Aorta (tissue), 5 donors: ENCODE measurements at places on chromosomes 7 and 10.

DNA sequence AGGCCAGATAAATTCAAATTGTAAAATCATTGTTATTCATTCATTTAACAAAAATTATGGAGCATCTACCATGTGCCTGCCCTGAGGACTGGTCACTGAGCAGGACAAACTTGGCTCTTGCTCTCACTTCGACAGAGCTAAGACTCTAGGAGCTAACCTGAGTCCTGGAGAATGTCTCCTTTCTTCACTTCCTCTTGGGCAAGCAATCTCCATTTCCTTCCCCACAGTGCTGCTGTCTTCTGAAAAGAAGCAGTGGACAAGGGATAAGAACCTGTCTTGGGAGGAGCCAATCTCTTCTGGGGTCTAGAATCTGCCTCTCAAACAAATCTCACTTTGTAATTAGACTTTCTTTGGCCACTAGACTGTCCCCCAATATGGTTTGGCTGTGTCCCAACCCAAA, 76.2 kb upstream of the PLXNA4 start:
- no peak for DNase-seq

DNA sequence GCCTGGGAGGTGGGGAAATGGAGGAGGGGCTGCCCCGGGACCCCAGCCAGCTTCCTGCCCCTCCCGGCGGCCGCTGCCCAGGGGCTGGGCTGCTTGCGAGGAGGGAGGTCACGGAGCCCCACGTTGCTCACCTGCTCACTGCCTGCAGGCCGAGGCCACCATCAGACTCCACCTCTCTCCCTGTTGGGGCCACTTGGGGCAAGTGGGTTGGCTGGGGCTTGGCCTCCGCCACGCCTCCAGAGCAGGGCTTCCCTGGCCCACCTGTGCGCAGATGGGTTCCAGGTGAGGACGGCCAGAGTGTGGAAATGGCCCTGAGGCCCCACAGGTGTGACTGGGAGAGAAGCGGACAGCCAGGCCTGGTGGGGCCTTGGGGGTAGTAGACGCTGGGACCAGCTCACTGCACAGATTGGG, 82.8 kb upstream of the DIP2C start:
- no peak for DNase-seq

- no peak for DNase-seq
Observed at GRCh38 chr10:133359972-133360610, 2.3 kb upstream of the FUOM start.

- no peak for DNase-seq
Observed at GRCh38 chr7:23387583-23387982, 82.7 kb downstream of the IGF2BP3 start.

DNA sequence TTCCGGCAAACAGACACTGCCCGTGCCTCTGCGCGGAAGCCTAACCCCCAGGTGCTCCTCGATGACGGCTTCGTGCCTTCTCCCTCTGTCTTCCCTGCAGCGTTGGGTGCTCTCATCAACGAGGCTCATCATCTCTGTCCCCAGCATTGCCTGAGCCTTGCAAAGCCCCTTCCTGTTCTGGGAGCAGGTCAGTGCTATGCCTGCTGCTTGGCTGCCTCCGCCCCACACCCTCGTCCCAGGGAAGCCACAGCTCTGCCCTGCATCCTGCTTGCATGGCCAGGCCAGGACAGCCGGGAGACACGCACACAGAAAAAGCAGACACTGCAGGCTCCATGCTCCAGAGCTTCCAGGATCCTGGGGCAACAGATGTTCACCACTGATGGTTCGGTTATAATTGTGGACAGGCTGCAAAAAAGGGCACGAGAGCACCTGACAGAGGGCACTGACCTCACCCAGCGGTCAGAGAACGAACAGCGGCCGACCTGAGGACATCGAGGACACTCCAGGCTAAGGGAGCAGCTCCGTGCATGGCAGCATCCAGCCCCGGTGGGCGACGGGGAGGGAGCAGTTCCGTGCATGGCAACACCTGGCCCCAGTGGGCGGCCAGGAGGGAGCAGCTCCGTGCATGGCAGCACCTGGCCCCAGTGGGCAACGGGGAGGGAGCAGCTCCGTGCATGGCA, 265.5 kb downstream of the PTPRN2 start:
- no peak for DNase-seq

DNA sequence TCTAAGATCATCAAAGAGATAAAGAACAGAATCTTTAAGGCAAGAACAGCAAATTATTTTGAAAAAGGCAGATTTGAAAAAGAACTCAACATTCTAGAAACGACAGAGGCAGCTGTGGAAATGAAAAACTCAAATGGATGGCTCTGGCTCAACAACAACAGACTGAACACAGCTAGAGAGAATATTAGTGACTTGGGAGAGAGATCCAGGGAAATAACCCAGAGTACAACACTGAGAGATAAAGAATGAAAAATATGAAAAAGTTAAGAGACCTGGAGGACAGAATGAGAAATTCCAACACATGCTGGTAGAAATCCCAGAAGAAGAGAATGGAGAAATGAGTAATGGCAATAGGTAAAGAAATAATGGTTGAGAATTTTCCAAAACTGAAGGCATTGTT, 17.9 kb upstream of the ZNF777 start:
- no peak for DNase-seq

- no peak for DNase-seq
Observed at GRCh38 chr10:60883187-60883586, 60.8 kb downstream of the RHOBTB1 start.

GRCh38 chr7:128841171-128841690, 11.0 kb downstream of the FLNC start:
- DNase-seq = peak; percentile 74

DNA sequence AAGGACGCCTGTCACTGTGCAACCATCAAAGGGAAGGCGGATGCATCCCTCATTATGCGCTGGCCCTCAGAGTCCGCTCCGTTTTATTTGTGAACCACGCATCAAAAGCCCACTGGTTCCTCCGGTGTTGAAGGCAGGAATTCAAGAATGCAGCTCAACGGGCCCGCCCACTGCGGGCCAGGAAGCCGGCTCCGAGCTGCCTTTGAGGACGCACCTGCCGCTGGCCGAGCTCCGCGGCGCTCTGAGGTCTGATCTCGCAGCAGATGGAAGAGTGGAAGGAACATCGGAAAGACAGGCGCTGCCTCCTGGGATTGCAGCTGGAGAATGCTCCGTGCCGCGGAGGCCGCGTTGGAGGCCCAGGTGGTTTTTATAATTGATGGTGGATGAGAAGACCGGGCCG, 56.9 kb upstream of the ADGRA1 start:
- DNase-seq = no peak

- no peak for DNase-seq
Observed at GRCh38 chr10:33008499-33009243, 50.6 kb upstream of the ITGB1 start.

DNA sequence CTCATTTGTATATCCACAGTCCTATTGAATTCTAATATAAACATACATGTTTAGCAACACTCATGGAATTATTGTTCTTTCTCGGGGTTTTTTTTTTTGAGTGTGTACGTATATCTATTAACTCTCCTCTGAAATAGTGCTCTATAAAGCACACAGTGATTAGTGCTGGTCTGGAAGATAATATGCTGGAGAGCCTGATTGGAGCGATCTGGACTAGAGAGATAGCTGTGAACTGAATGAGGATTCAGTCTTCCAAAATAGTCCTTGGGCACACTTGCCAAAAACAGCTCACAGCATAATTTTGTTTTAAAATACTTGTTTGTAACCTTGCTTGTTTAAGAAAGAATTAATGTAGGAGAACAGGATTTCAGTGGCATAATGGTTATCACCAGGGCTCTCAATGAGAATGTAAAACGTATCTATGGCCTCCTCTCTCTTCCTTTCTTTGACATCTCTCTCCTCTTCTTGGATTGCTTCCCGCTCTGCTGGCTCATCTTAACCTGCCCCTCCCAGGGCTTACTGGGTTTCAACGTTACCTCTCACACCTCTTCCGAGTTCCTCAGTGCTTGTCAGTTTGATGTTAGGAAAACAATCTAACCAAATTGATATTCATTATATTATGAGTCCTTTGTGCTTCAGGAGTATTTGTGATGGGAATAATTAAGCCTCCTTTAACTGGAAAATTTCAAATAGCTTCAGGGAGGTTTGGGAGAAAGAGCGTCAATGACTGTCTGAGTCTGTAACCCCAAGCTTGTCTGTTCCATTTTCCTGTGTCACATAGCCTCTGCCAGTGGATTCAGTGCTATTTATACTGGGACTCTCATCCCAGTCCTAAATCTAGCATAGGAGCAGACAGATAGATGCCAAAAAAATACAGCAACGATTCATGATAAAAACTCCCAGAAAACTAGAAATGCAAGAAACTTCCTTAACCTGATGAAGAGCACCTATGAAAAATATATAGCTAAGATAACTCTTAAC, 16.2 kb upstream of the AGK start:
- no peak for DNase-seq

- no peak for DNase-seq
Observed at GRCh38 chr7:24283897-24284698, at the start of gene NPY. Gene NPY, plus strand, starts transcription at chr7:24284190. Its CDS starts 1,051 bp downstream, at chr7:24285241.

- no peak for DNase-seq
Observed at GRCh38 chr10:22258471-22258870, 40.7 kb upstream of the EBLN1 start.

DNA sequence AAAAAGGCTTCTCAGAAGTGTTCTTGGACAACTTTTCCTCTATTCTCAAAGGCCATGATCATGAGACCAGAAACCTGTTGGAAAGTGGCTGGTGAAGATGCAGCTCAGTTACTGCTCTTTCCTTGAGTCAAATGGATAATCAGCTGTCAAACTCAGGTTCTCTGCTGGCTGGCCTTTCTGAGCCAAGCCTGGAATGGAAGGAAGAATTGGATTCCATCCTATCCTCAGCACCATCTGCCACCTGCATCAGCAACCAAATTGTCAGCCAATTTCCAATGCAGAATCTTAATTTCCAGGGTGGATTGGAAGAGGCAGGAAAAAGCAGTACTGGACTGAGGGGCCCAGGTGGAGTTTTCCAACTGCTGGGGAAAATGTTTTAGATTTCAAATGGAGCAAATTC, 631.7 kb downstream of the KCNMA1 start:
- no peak for DNase-seq

GRCh38 chr7:80879849-80880248, 39.0 kb downstream of the SEMA3C start:
- no peak for DNase-seq

- no peak for DNase-seq
Observed at GRCh38 chr10:119120413-119120867, 16.5 kb downstream of the DENND10 start.

GRCh38 chr10:47420305-47421056, 36.4 kb upstream of the ZNF488 start:
- no peak for DNase-seq

- DNase-seq = no peak
Observed at GRCh38 chr7:128937271-128937646, 468 bp upstream of the IRF5 start.

GRCh38 chr10:64054392-64054791, 533.2 kb downstream of the REEP3 start:
- no peak for DNase-seq

- no peak for DNase-seq
Observed at GRCh38 chr7:134649226-134649775, 2.6 kb downstream of the BPGM start.

- DNase-seq = no peak
Observed at GRCh38 chr10:78830976-78831375, 237.8 kb upstream of the ZMIZ1 start.

- no peak for DNase-seq
Observed at GRCh38 chr10:86972613-86973380, 4.5 kb downstream of the ADIRF start.

GRCh38 chr10:118595598-118596425, at the start of gene PRLHR:
Gene PRLHR, minus strand, starts transcription at chr10:118595648. Its CDS starts 404 bp downstream, at chr10:118595244.
- DNase-seq = no peak

- DNase-seq = no peak
Observed at GRCh38 chr7:30998180-30998579, 34.4 kb downstream of the GHRHR start.

DNA sequence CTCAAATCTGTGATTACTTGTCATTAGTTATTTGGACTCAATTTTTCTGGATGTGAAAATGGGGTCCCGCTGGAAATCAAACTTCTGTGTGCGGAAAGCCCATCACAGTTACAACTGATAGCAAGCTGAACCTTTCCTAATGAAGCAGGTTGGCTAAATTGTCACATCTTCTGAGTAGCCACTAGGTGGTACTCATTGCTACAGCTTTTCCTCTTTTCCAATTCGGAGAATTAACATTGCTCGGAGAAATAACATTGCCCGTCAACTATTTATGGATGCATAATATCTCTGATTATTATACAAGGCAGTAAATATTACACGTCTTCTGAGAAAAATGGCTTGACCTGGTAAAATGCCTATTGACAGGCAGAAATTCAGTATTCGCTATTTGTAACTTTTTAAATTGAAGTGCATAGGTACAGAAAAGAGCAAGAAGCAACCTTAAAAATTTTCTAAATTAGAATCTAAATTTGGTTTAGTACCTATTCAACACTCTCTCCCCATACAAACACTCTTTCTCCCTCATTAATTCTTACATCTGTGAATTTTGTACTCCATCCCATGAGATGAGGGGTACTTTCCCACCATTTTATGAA, 17.3 kb upstream of the BLOC1S2 start:
- no peak for DNase-seq

DNA sequence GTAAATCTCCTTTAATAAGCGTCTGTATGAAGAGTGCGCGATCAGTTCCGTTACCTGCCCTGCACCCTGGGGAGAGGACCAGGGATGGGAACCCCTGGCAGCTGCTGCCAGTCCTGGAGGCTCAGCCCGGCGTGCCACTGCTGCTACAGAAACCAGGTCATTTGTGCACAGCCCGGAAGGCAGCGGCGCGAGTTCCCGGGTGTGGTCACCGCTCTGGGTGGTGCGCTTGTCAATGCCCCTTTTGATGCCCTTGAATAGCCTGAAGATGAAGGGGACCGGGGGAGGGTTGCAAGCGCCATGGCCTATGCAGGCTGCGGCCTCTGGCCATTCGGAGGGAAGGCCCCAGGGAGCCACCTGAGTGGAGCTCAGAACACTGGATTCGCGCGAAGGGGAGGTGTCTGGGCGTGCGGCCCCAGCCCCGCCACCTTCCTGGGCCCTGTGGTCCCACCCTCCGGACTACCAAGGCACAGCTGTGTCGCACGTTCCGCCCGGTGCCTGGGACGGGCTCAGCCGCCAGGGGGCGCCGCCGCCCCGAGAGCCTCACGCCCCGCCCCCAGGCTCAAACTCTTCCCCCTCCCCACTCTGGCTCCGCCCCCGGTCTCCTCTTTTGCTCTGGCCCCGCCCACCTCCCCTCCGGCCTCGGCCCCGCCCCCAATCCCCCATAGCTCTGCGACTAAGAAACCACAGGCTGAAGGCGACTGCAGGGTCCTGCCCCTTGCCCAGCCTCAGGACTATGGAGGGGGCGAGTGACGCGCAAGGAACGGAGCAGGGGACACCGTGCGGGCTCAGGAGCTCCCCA, 16.5 kb downstream of the AP5Z1 start:
- peak; percentile 78 for DNase-seq

GRCh38 chr7:151709141-151710038, 167.5 kb downstream of the PRKAG2 start:
- no peak for DNase-seq
